ENCODE measurements at places on chromosomes 13 and 19.

GRCh38 chr13:106036870-106037269 lies 498.6 kb downstream of the EFNB2 start:
- no peak for DNase-seq

- DNase-seq: no peak
Measured at GRCh38 chr19:32864318-32865007, 5.1 kb downstream of the SLC7A9 start.

- no peak for DNase-seq
Measured at GRCh38 chr13:47904891-47905290, 96.2 kb downstream of the SUCLA2 start.

DNA sequence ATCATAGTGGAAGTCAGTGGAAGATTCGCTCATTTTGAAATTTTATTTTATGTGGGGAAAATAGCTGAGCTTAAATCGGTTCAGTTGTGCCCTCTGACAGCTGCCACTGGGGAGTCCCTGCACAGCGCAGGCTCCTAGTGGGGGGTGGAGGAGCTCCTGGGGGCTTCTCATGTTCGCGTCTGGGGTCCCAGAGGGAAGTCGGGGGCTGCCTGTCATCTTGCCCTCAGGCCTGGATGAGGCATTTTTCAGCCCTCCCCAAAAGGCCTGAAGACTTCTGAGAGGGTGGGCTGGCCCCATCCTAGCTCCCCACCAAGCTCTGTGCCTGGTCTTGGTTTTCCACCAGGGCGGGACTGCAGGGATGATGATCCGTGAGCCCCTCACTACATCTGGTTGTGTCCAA lies 82.1 kb downstream of the CHST8 start:
- DNase-seq: no peak

DNA sequence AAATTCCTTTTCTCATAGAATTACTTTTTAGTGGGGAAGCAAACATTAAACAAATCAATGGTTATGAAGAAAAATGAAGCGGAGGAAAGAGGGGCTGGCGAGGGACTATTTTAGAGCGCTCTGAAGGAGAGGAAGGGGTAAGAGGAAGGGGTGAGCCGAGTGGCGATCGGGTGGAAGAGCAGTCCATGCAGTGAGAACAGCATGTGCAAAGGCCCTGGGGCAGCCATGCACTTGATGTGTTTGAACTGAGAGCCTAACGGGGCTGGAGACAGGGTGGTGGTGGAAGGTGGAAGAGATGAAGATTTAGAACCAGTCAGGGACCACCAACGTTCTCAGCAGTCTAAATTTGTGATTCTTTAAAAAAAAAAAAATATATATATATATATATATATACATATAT lies 14.4 kb upstream of the NOP53 start:
- no peak for DNase-seq

- DNase-seq: no peak
Measured at GRCh38 chr13:87827479-87827878, 156.3 kb downstream of the SLITRK5 start.

- no peak for DNase-seq
Measured at GRCh38 chr13:63305641-63306133, 1890.0 kb upstream of the PCDH20 start.

DNA sequence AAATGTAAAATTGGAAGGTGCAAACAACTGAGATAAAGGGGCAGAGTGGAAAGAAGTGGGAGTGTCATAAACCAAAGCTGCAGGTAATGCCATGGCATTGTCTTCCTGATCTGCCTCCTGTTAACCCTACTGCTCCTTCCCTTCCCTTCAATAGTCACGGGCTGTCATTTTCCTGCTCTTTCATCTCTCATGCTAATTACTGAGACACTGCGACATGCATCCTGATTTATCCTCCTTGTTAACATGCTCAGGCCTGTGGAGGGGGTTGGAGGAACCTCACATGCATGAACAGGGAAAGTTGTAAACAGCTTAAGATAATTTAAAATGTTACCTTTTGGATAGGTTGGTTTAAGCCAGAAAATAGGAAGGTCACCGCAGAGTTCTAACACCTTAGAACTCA lies 27.2 kb downstream of the CNMD start:
- no peak for DNase-seq

GRCh38 chr13:23516702-23517101 lies 53.5 kb upstream of the TNFRSF19 start:
- no peak for DNase-seq

GRCh38 chr13:98216135-98216565 lies 39.1 kb upstream of the RNF113B start:
- no peak for DNase-seq

- no peak for DNase-seq
Measured at GRCh38 chr13:95641291-95642027, 3.0 kb downstream of the DZIP1 start.

- DNase-seq: no peak
Measured at GRCh38 chr13:114148521-114148855, 16.1 kb upstream of the RASA3 start.

- DNase-seq: no peak
Measured at GRCh38 chr19:6736917-6737283, 480 bp downstream of the GPR108 start.

- DNase-seq: no peak
Measured at GRCh38 chr19:34127684-34128189, 44.6 kb upstream of the LSM14A start.

GRCh38 chr13:42040730-42041010 lies 7.8 kb upstream of the DGKH start:
- no peak for DNase-seq

GRCh38 chr13:75652726-75653125 lies 16.6 kb downstream of the LMO7 start:
- no peak for DNase-seq

GRCh38 chr19:42657556-42657955 lies 62.8 kb upstream of the CEACAM8 start:
- DNase-seq: no peak

DNA sequence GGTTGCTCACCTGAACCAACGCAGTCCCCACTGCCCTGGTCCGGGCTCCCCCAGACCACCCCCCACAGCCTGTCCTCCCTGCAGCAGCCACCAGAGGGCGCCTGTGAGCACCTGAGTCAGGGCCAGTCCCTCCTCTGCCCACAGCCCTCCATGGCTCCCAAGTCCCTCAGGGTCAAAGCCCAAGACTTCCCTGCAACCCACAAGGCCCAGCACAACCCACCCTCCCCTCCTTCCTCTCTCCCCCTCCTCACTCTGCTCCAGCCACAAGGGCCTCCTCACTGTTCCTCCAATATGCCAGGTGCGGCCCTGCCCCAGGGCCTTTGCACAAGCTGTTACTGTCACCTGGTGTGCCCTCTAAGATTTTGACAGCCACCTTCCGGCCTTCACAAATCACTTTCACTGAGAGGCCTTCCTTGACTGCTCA lies 10.9 kb downstream of the GNA15 start:
- peak; percentile 35 for DNase-seq

DNA sequence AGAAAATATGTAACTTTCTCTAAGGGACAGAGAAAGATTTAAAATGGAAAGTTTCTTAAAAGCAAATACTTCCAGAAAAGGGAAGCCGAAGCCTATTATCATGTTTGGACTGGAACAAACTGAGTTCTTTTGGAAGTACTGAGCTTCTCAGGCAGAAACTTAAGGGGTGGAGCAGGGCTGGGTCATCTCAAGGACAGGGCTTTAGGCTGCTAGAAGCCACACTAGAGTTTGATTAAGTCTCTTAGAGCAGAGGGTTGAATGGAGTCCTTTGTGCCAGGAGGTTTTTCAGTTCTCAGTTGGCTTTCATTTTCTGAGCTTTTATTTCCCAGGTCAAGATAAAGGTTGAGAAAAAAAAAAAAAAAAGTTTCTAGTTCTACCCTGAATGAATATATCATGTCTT lies 432.7 kb downstream of the SLITRK5 start:
- no peak for DNase-seq

DNA sequence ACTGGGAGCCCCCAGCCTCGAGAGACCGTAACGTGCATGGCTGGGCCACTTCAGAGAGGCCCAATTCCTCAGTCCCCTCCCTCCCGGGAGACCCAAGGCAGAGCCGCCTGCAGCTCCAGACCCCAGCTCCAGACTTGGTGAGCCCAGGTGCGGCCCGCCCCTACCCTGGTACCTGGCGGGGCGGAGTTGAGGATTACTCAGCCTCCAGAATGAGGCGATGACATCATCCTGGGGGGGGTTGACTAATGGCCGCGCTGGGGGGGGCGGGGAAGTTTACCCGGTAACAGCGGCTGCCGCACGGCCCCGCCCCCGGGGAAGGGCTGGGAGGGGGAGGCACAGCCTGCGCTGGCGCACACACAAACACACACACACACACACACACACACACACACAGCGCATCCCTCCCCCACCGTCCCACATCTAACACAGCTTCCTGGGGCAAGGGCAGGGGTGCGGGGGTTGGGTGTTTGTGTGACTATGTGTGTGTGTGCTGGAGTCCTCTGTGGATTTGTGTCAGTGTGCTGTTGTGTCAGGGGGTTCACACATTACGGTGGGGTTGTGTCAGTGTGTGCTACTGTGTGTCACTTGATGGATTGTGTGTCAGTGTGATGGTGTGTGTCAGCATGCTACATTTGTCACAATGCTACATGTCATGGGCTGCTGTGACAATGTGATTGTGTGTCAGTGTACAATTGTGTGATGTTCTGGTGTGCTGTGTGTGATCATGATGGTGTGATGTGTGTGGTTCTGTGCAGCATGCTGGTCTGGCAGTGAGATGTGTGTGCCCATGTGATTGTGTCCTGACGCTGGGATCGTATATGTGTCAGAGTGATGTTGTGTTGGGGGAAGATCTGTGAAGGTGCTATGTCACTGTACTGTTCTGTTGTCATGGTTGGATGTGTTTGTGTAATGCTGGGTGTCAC lies 10.3 kb upstream of the BBC3 start:
- DNase-seq: peak; percentile 38

DNA sequence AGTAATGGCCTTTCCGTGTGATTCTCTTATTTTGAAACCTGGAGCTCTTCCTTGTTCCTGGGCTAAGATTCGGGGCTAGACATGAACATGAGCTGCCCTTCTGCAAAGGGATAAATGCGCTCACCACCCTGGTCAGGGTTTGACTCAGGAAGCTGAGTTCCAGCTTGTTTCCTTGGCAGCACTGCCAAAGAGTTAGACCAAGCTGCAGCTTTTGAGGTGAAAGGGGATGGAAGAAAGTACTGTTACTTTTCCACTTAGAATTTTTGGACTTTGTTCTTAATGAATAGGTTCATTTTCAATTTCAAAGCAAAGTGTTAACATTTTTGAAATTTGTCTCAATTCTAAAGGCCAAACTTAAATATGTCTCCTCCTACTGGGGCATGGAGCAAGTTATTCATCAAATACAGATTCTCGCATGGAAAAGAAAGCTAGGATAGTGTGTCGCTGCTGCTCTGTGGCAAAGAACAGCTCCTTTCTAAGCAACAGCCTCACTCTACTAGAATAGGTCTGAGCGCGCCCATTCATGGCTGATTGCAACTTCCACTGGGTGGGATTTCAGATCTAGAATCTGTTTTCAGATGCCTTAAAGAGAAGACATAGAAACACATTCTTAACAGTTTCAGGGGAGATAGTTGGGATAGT lies 2.2 kb downstream of the RGCC start:
- DNase-seq: no peak

DNA sequence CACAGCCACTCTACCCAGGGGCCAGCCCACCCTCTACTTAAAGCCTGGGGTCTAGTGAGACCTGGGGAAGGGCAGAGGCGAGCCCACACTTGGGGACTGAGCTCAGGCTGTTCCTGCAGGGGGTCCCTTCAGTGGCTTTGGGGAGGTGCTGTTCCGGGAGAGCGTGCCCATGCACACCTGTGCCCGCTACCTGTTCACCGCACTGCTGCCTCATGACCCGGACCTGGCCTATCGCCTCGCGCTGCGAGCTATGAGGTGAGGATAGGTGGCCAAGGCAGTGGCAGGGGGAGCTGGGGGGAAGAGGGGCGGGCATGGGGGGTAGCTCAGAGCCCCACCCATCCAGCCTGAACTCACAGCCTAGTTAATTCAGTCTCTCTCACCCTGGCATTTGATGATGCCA lies 24.0 kb downstream of the ZSWIM4 start:
- DNase-seq: no peak

All from inflammatory macrophage (primary cell).